Vagina (tissue), 2 donors: ENCODE measurements at places on chromosomes 3 and 15. TPM values are rescaled to one million over a fixed set of nuclear protein-coding genes. Genes with fewer than 3 reads are reported as not detected.

Gene AGBL1
- not detected for total RNA-seq

DNA sequence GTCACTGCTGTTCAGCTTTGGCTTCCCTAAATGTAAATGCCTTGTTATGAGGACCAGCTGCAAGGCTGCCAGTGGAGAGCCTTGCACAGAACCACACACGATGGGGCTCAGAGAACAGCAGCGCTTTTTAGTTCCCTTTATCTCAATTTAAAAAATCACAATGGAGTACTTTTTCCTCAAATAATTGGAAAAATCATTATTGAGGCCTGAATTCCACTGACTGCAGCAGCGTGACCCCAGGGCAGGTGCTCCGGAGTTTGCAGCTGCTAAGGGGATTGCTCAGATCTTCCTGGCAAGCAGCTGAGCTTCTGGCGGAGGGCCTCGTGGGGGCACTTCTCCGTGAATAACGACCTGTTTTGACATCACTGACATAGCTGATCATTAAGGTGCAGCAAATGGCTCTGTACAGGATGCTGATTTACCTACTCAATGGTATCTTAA, 245.6 kb upstream of the TRIM42 start:
- H3K4me1 ChIP-seq: no peaks in the 10 kb centered on the region
- DNase-seq: peak; percentile 34
- H3K27ac ChIP-seq: no peak overlapping the region
- no peak overlapping the region for H3K4me3 ChIP-seq
- H3K27me3 ChIP-seq: no peaks in the 10 kb centered on the region

- H3K4me3 ChIP-seq: no peak overlapping the region
- H3K36me3 ChIP-seq: no peaks in the 10 kb centered on the region
- H3K4me1 ChIP-seq: no peaks in the 10 kb centered on the region
- H3K27me3 ChIP-seq: no peaks in the 10 kb centered on the region
- no peak overlapping the region for H3K27ac ChIP-seq
Observed at GRCh38 chr3:63479661-63480035, 172.8 kb upstream of the SNTN start.

- no peaks in the 10 kb centered on the region for H3K27me3 ChIP-seq
- H3K4me3 ChIP-seq: no peak overlapping the region
- DNase-seq: no peak
- peaks cover 9% of the 10 kb centered on the region for H3K4me1 ChIP-seq
- H3K36me3 ChIP-seq: no peaks in the 10 kb centered on the region
- H3K27ac ChIP-seq: no peak overlapping the region
Observed at GRCh38 chr3:112786002-112786590, 60.6 kb downstream of the CD200R1L start.

DNA sequence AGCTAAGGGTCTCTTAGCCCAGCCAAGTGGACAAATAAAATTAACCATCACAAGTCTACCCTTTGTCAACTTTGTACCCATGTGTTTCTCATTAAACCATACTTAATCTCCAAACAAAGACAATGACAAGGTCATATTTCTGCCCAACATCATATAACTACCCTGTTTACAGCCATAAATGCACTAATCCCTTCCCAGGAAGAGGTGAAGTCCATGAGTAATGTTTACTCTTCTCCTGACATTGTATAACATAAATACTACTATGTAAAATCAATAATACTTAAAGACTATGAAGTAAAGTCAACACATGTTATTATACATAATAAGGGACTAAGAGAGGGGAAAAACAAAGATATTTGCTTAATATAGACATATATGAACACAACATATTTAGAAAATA, 38.5 kb upstream of the FAN1 start:
- H3K27ac ChIP-seq: no peak overlapping the region
- H3K27me3 ChIP-seq: no peaks in the 10 kb centered on the region
- no peaks in the 10 kb centered on the region for H3K36me3 ChIP-seq
- no peaks in the 10 kb centered on the region for H3K4me1 ChIP-seq
- no peak for DNase-seq
